ENCODE measurements at places on chromosomes 12 and 14. TPM values are rescaled to one million over a fixed set of nuclear protein-coding genes. Genes with fewer than 3 reads are reported as not detected.
A peak's percentile ranks its signal among the peaks of the same experiment; 100 is the strongest.

DNA sequence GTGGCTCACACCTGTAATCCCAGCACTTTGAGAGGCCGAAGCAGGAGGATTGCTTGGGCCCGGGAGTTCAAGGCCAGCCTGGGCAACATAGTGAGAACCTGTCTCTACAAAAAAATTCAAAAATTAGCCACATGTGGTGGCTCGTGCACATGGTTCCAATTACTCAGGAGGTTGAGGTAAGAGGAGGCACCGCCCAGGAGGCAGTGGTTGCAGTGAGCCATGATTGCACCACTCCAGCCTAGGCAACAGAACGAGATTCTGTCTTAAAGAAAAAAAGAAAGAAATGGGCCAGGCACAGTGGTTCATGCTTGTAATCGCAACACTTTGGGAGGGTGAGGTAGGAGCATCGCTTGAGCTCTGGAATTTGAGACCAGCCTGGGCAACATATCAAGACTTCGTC, 33.5 kb downstream of the MAP1LC3B2 start:
- H3K27ac ChIP-seq = peak overlapping the region; percentile 51
- H3K36me3 ChIP-seq = no peaks in the 10 kb centered on the region
- no peak overlapping the region for H3K4me3 ChIP-seq
- H3K4me1 ChIP-seq = peaks cover 24% of the 10 kb centered on the region
- no peak for DNase-seq

DNA sequence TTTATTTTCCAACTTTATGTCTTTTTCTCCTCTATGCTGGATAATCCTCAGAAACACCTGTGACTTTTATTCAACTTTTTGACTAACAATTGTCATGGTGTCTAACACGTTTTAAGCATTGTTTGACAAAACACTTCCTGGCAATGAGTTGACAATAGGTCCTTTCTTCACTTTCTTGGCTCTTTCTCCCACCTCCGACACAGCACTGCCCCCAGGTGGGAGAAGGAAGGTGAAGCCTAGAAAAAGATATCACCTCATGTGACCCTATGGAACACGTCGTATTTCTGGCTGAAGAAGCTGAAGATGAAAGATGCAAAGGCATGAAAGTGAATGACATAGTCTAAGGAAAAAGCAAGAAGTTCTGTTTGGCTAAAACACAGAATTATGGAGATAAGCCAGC, 430.0 kb downstream of the ETNK1 start:
- H3K4me3 ChIP-seq = no peak overlapping the region
- H3K27ac ChIP-seq = no peak overlapping the region
- peak; percentile 3 for DNase-seq

- no peaks in the 10 kb centered on the region for H3K4me1 ChIP-seq
- peaks cover 3% of the 10 kb centered on the region for H3K27me3 ChIP-seq
- no peak for DNase-seq
These were observed 44.1 kb downstream of the PRIMA1 start for GRCh38 chr14:93744176-93744575.

DNA sequence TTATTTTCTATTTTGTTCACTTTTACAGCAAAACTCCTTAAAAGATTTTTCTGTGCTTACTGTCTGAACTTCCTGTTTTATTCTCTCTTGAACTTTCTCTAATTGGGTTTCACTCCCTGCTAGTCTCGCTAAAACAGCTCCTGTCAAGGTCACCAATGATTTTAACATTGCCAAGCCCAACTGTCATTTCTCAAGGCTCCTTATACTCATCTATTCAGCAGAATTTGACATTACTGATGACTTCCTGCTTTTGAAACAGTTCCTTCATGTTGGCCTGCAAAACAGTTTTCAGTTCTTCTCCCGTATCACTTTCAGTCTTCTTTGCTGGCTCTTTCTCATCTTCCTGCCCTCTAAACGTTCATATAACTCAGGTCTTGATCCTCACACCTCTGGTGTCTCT, 268.5 kb upstream of the USP15 start:
- no peak overlapping the region for H3K27ac ChIP-seq
- no peaks in the 10 kb centered on the region for H3K27me3 ChIP-seq
- no peak for DNase-seq
- H3K4me1 ChIP-seq = no peaks in the 10 kb centered on the region

GRCh38 chr12:39329876-39330275, 113.0 kb downstream of the KIF21A start:
- peaks cover 26% of the 10 kb centered on the region for H3K36me3 ChIP-seq
- H3K27ac ChIP-seq = no peak overlapping the region
- no peak overlapping the region for H3K4me3 ChIP-seq
- H3K27me3 ChIP-seq = no peaks in the 10 kb centered on the region

GRCh38 chr14:97274626-97275025, 477.4 kb downstream of the VRK1 start:
- H3K4me3 ChIP-seq = no peak overlapping the region
- no peak overlapping the region for H3K27ac ChIP-seq
- no peak for DNase-seq

DNA sequence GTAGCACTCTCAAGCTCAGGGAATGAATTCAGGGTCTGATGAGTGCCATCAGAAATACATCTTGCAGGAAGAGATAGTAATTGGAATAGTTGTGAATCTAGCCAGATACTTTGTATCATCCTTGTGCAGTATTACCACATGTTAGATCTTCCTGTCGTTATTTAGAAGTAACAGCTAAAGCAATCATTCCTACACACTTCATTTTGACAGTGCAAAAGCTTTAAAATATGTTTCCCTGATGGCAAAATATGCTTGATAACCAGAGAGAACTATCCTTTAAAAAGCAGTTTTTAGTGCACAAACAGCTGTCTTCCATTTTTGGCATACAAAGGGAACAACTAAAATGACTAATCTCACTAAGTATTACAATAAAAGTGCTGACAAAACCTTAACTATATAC, 149.5 kb upstream of the SLC38A2 start:
- no peak for DNase-seq
- peaks cover 8% of the 10 kb centered on the region for H3K36me3 ChIP-seq
- no peak overlapping the region for H3K4me3 ChIP-seq
- no peaks in the 10 kb centered on the region for H3K27me3 ChIP-seq
- H3K27ac ChIP-seq = no peak overlapping the region

DNA sequence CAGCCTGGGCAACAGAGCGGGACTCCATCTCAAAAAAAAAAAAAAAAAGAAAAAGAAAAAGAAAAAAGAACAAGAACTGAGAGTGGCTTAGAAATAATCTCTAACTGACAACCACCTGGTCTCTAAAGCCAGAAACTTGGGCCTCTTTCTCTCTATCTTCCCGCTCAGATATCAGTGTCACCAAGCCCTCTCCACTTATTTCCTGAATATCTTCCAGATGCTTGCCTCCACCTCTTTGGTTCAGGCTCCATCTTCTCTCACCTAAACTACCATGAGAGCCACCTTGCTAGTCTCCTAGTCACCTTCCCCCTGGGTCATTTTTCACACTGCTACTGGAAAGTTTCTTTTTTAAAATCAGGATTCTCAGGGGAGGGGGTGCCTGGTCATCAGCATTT, 1.8 kb upstream of the TM9SF1 start:
- no peaks in the 10 kb centered on the region for H3K27me3 ChIP-seq
- peak overlapping the region; percentile 96 for H3K27ac ChIP-seq
- H3K4me1 ChIP-seq = peaks cover 42% of the 10 kb centered on the region
- no peak for DNase-seq
- peaks cover 52% of the 10 kb centered on the region for H3K36me3 ChIP-seq
- H3K4me3 ChIP-seq = peak overlapping the region; percentile 96

GRCh38 chr14:56422703-56423213, 156.8 kb upstream of the TMEM260 start:
- H3K4me3 ChIP-seq = no peak overlapping the region
- DNase-seq = no peak
- no peaks in the 10 kb centered on the region for H3K4me1 ChIP-seq
- H3K27me3 ChIP-seq = no peaks in the 10 kb centered on the region
- no peaks in the 10 kb centered on the region for H3K36me3 ChIP-seq

- H3K4me3 ChIP-seq = no peak overlapping the region
- H3K27ac ChIP-seq = no peak overlapping the region
- H3K36me3 ChIP-seq = no peaks in the 10 kb centered on the region
- H3K4me1 ChIP-seq = peaks cover 9% of the 10 kb centered on the region
These were observed 3.8 kb upstream of the ANKRD33 start for GRCh38 chr12:51883998-51884675.

The PTCSC3 gene
- not detected for total RNA-seq

The PPP1R3E gene
- total RNA-seq = 21.4 TPM

The HNF1A gene
- total RNA-seq = not detected

The NGB gene
- total RNA-seq = not detected

The TAS2R43 gene
- total RNA-seq = 0.36 TPM

Data from activated naive CD8-positive, alpha-beta T cell treated with anti-CD3 and anti-CD28 coated beads for 36 hours (primary cell).